Mucosa of gallbladder (tissue), 1 donor: ENCODE measurements at places on chromosomes 5 and 9. TPM values are rescaled to one million over a fixed set of nuclear protein-coding genes. Genes with fewer than 3 reads are reported as not detected.
A peak's percentile ranks its signal among the peaks of the same experiment; 100 is the strongest.

- DNase-seq = peak; percentile 53
Observed at GRCh38 chr9:91775011-91775707, 174.9 kb downstream of the ROR2 start.

GRCh38 chr9:89943728-89944127, 338.9 kb downstream of the GADD45G start:
- no peak for DNase-seq

- DNase-seq = no peak
Observed at GRCh38 chr5:140222416-140222815, 47.4 kb downstream of the CYSTM1 start.

- no peak for DNase-seq
Observed at GRCh38 chr9:79461712-79462111, 110.1 kb upstream of the TLE4 start.

DNA sequence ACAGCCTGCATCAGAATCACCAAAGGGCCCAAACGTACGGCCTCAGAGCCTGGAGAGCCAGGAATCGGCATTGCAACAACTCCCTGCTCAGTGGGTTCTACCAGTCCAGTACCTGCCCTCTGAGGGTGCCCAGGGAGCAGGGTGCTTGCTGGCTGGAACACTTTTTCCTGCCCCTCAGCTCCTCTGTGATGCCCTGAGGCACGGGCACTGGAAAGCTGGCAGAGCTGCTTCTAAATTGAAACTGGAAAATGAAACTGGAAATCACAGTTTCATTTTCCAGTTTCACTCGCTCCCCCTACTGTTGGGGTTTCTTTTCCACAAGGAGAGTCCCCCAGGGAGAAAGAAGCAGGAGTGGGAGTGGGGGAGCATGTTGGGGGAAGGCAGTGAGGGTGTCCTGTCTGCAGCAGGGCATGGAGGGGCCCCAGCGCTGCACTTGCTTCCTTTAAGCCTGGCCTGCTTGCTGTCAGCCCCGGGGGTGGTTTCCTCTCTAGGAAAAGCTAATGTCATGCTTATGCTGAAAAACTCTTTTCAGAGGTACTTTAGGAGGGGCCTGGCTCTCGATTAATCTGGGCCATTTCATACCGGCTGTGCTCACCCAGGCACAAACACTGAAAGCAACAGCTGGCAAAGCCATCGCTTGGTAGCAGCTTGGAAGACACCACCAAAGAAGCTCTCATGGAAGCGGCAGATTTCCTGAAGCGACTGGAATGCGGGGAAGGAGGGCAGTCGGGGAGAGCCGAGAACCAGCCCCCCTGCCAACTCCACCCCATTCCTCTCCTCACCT, 26.2 kb downstream of the IRF1 start:
- no peak for DNase-seq

GRCh38 chr9:114813717-114814418, 8.0 kb upstream of the TNFSF15 start:
- no peak for DNase-seq

- no peak for DNase-seq
Observed at GRCh38 chr9:134728021-134728795, 86.6 kb downstream of the COL5A1 start.

GRCh38 chr9:29717631-29718030, 2144.3 kb upstream of the C9orf72 start:
- DNase-seq = no peak

DNA sequence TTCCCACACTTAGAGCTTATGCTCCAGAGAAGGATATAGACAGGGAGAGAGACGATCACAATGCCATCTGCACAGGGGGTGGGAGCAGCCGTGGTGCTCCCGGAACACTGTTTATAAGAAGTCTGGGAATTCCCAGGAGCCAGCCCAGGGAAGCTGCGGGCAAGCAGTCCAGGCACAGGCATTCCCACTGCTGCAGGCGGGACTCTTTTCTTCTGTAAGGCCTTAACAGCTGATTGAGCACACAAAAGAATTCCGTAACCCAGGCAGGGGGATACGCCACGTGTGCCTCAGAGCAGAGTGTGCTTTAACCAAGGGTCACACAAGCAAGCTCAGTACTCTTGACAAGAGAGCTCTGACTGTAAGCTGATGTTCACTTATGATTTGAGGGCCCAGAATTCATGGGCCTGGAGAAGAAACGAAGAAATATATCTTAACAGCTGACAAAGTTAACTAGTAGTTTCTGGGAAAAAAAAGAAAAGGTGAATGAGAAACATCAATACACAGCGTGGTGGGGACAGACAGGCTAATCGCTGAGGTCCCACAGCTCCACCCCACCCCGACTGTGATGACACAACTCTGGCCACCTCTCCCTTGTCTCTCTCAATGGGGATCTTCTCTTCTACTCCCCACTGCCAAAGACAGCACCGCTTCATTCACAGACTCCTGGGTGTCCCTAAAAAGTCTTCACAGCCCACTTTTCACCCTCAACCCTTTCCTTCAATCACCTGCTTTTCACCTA, 85.9 kb upstream of the SIMC1 start:
- DNase-seq = no peak

The SELENOP gene
- total RNA-seq = 510 TPM

The PITX1 gene
- total RNA-seq = 7.3 TPM

The NME5 gene
- total RNA-seq = 17.0 TPM

The ISCA1 gene
- 34.6 TPM for total RNA-seq

The PCDHB8 gene
- total RNA-seq = 1.8 TPM
